Hair follicle dermal papilla cell (primary cell): ENCODE measurements at places on chromosomes 5 and 9. TPM values are rescaled to one million over a fixed set of nuclear protein-coding genes. Genes with fewer than 3 reads are reported as not detected.

Gene TNC
- total RNA-seq: 766 and 1,310 TPM in 2 replicates

Gene INSL4
- not detected in 2 replicates for total RNA-seq

Gene OXCT1
- total RNA-seq: 20.4 and 22.8 TPM in 2 replicates

Gene FCN2
- total RNA-seq: 0.24 TPM in 1 of 2 replicates, not detected in the other

Gene SLC6A18
- not detected in 2 replicates for total RNA-seq

Gene RPL37
- 83.5 and 210 TPM in 2 replicates for total RNA-seq

Gene KCNV2
- total RNA-seq: not detected in 2 replicates

Gene TOR4A
- total RNA-seq: 4.9 and 6.8 TPM in 2 replicates
